ENCODE measurements at places on chromosomes 6 and 20.

DNA sequence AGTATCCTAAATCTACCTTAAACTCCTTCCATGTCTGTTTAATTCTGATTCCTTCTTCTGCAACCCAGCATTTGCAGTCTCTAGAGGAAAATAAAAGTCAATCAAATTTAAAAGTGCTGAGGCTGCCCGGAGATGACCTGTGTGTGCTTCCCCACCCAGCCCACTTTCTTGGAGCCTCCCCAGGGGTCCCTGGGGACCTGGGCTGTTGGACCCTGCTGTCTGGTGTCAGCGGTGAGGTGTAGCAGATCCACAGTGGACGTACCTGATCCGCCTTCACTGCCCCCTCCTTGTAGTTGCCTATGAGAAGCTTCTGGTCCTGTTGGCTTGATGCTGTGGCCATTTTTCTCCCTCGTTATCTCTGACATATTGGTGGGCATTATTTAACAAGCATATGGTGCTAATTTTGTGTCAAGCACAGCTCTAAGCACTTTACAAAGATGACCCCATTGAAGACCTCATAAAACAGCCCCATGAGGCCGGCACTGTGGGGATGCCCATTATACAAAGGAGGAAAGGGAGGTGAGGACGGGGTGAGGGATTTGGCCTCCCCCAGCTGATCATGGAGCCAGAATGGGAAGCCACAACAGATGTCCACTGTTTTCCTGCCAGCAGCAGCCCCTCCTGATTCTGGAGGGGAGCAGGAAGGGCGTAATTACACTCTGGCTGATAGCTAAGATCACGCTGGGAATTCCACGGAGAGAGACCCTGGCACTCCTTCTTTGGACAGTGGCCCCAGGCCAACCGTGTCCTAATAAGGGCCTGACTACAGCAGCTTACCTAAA is 628.2 kb downstream of the CDH26 start:
- DNase-seq = no peak

GRCh38 chr6:146878168-146878951 is 279.6 kb downstream of the ADGB start:
- DNase-seq = peak; percentile 71

DNA sequence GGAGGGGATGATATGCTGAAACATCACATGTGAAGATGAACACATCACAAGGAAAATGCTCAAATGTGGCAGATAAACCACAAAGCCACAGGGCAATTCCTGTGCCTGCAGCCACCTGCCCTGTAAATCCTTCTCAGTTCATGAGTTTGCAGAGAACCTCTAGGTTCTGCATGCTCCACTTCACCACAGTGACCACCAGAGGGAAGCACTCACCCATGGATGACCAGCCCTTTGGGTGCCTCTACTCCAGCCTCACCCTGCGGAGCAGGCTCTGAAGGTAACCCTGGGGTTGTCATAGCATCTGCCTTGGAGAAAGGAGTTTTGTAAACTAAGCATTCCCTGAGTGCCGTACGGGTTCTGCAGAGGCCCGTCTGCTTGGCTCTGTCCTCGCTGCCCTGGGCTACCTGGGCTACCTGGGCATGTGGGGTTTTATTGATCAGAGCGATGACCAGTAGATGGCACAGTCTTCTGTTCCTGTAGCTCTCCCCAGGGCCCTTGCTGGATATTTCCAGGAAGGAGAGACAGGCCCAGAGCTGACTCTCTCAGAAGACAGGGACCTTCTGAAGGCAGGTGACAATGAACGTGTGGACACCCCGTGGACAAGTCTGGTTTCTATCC is 31.7 kb upstream of the CST1 start:
- DNase-seq = no peak

- DNase-seq = no peak
These were observed 50.2 kb upstream of the SIRPG start for GRCh38 chr20:1707588-1708449.

DNA sequence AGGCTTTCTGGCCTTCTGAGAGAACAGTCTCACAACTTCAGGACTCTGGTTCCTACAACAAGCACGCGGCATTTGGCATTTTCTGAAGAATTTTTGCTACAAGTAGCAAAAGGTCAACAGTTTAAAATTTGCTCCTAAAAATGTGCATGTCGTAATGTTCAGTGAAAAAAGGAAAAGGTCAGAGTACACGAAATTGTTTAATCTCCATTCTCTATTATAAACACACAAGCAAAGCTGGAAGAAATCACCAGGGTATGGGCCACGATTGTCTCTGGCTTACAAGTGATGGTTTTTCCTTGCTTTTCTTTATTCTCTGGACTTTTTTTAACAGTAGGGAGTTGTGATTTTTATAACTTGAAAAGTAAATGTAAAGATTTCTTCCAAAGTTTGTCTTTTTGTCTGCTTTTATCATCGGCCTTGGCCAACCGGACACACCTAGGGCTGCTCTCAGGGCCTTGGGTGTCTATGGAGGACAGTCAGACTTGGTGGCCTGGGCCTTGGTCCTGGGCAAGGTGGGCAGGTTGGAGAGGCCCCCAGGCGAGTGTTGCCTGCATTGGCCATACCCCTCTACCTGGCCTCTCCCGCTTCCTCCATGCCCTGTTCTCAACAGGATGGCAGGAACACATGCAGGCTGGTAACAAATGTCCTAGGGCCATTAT is 32.4 kb downstream of the PLEKHG1 start:
- no peak for DNase-seq

- no peak for DNase-seq
These were observed 218.2 kb downstream of the OTOR start for GRCh38 chr20:16966276-16966880.

DNA sequence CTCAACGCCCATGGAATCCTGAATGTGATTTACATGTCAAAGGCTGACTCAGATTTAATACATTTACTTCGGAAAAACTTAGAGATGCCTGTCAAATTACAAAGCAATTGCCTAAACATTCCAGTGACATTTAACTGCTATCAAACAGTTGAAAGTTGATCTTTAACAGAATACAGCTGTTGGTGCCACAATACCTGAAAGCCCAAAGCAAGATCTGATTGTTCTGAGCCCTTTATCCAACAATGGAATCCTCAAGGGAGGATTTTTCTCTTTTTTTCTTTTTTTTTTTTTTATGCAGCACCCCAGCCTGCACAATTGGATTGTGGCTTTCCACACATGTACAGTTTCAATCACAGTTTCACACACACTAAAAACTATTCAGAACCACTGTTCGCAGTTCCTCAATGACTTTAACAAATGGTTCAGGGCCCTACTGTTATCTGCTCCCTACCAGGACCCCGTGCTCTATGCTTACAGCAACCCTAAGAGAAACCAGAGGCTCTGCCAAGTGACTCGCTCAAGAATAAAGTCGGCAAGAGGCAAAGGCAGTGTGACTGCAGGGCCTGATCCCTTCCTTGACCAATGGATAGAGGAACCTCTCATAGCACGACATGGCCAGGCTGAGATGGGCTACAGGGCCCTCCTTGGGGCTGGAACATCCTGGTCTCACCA is 33.3 kb downstream of the EPB41L2 start:
- DNase-seq = no peak

- DNase-seq = peak; percentile 21
These were observed 119.5 kb upstream of the SGK1 start for GRCh38 chr6:134437376-134437775.

- DNase-seq = peak; percentile 73
These were observed 232.2 kb downstream of the LY86 start for GRCh38 chr6:6820641-6821238.

DNA sequence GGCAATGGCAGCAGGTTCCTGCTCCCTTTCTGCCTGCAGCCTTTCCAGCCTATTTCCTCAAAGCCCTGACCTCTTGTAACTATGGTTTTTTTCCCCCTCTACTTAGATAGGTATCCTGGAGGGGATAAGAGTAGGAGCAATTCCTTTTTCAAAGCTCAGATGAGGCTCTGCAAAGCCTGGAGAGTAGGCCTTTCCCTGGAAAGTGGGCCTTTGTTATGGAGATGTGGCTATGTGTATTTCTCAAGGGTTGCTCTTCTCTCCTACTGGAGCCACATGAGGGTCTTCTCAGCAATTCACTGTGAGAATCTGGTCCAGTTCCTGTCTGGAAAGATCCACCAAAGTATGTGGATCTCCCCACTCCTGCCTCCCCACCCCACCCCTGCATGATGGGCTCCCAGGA is 96.0 kb downstream of the DTD1 start:
- DNase-seq = no peak

DNA sequence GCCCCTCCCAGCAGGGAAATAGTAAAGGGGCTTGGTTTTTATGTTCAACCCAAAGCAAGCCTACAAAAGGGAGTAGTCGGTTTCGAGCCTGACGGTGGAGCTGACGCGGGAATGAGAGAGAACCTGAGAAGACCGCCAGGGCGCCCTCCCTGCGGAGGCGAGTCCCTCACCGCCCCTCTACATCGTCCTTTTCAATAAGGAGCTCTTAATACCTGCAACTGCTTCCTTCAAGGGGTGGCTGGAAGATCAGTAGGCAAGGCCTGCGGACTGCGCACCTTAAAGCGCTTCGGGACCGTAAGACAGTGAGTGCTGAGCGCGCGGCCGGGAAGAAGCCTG is 709 bp upstream of the ZNF76 start:
- DNase-seq = peak; percentile 41

GRCh38 chr20:46631874-46632446 is 19.3 kb downstream of the SLC13A3 start:
- DNase-seq = no peak

- no peak for DNase-seq
These were observed 88.9 kb upstream of the OGFRL1 start for GRCh38 chr6:71199736-71200135.

GRCh38 chr6:81565071-81565470 is 187.4 kb downstream of the TENT5A start:
- no peak for DNase-seq

- no peak for DNase-seq
These were observed 8.8 kb upstream of the STX11 start for GRCh38 chr6:144141470-144141869.

GRCh38 chr20:50032955-50033666 is 50.3 kb downstream of the SNAI1 start:
- no peak for DNase-seq

GRCh38 chr6:40804905-40805304 is 217.7 kb upstream of the LRFN2 start:
- no peak for DNase-seq

- no peak for DNase-seq
These were observed 570 bp upstream of the FANCE start for GRCh38 chr6:35451354-35452182.

GRCh38 chr6:7161845-7162244 is 54.1 kb downstream of the RREB1 start:
- no peak for DNase-seq

- no peak for DNase-seq
These were observed 49.5 kb upstream of the B4GALT5 start for GRCh38 chr20:49762940-49763766.

DNA sequence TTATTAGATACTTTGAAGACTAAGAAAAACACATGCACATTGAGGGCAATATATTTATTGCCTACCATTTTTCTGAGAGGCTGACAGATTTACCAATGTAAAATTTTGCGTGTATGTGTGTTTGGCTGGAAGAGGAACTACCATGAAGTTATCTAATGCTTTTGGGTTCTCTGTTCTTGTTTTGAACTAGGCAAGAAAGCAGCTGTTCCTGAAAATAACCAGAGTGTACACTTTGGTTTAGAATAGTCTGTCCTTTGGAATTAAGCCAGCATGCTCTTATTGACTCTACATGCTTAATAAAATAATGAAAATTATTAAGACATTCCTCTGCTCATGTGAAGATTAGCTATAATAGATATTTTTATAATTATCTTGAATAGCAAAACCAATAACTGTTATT is 129.2 kb downstream of the MYB start:
- no peak for DNase-seq

GRCh38 chr6:35024551-35025054 is 116.5 kb downstream of the TCP11 start:
- DNase-seq = no peak

- no peak for DNase-seq
These were observed 9.1 kb upstream of the SF3B5 start for GRCh38 chr6:144104488-144104887.

- DNase-seq = no peak
These were observed 83.8 kb downstream of the FOXF2 start for GRCh38 chr6:1473166-1473565.

GRCh38 chr20:44221368-44221954 is 10.9 kb upstream of the OSER1 start:
- DNase-seq = no peak

- DNase-seq = no peak
These were observed 24.0 kb downstream of the HBS1L start for GRCh38 chr6:135030532-135031178.

DNA sequence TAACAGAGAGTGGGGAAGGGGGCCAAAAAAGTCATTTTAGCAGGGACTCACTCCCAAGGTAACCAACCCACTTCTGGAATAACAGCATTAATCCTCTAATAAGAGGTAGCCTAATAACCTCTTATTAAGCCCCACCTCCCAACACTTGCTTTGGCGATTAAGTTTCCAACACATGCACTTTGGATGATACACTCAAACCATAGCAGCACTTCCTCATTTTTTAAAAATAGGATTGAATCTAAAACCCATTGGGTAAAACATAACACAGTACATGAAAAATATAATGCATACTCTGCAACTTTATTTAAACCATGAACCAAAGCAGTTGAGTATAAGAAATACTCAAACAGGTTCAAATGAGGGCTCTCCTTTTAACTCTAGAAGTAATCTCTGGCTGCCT is 318.3 kb downstream of the HACE1 start:
- no peak for DNase-seq

GRCh38 chr20:19990850-19991249 is 26.3 kb upstream of the NAA20 start:
- no peak for DNase-seq

GRCh38 chr6:163414946-163415619 is 565 bp downstream of the QKI start:
- peak; percentile 52 for DNase-seq

DNA sequence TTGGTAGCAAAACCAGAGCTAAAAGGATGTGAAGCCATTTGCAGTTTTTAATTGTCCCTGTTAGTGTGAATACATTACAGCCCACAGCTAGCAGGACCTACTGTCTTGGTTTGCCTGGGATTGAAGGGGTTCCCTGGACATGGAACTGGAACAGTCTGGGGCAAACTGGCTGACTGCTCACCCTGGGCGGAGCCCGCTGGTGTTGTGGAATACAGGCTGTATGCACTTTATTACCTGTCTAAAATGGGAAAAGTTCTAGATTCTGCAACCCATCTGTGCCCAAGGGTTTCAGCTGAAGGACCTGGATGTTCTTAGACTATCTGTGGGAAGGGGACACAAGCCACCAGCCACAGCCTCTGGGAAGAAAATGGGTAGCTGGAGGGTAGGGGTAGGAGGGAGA is 12.2 kb upstream of the CDKN1A start:
- no peak for DNase-seq

DNA sequence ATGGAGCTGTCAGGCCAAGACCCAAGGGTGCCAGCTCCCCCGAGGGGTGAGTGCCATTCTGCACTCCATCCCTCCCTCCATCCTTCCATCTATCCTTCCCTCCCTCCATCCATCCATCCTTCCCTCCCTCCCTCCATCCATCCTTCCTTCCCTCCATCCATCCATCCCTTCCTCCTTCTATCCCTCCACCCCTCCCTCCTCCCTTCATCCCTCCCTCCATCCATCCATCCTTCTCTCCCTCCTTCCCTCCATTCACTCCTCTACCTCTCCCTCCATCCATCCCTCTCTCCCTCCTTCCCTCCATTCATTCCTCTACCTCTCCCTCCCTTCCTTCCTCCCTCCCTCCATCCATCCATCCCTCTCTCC is 41.3 kb upstream of the MRGBP start:
- DNase-seq = no peak
